GOT3 (cell line): ENCODE measurements at places on chromosomes 11 and 22.

DNA sequence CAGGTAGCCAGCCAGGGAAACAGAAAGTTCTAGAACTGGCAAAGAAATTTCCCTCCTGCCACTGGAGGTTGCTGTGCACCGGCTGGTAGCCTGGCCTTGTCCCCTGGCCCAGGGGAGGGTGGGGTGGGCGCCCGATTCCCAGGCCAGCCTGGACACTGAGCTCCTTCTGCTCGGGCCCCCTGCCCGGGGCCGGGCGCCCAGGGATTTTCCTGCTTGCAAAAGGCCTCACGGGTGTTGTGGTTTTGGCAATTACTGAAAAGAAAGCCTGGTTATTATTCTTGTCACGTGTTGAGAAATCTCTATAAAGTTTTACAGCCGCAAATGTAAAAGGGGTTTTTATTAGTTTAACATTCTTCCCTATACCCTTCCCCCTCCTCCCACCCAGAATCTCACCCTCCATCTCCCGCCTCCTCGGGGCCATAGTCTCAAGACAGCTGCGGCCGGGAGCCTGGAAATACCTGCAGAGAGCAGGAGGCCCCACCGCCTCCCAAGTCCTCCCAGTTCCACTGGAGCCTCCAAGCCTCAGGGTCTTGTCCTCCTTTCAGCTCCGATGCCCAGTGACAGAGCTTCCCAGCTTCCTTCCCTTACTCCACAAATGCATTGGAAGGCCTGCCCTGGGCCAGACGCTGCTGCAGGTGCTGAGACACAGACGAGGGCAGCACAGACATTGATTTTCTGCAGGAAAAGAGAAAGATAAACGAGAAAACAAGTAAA lies 1515.6 kb downstream of the TBC1D22A start:
- DNase-seq, result no peak

- DNase-seq, result no peak
Measured at GRCh38 chr11:78314762-78315161, 102.9 kb downstream of the GAB2 start.

DNA sequence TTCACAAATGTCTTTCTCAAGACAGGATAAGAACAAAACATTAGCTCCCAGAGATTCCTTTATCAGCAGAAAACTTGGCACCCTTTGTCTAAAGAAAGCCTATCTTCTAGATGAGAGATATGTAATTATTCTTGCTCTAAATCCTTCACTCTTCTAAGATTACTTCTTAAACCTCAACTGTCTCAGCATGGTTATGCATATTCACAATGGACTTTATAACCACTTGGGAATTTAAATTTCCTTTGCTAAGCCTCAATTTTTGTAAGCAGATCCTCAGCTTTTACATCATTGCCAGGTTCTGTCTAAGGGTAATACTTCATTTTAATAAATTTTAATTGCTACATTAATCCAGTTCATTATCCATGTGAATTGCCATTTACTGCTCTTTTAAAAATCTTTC lies 433.6 kb upstream of the DDI1 start:
- no peak for DNase-seq

DNA sequence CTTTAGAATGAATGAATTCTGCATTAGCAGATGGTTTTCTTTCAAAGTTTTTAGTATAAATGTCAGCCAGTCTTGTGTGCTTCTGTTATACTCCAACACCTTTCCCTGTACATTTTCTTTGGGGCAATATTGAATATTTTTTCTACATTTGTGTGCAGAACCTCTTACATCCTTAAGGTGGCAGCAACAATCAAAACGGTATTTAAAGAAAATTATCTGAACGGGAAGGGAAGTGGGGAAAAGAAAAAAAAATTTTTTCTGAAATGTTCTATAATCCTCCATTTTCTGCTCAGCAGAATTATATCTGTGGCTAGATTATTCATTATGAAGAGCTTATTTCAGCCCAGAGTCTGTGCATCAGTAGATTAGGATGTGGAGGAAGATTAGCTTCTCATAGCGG lies 347.3 kb upstream of the RAG2 start:
- no peak for DNase-seq
